ENCODE measurements at places on chromosomes 16 and 17. TPM values are rescaled to one million over a fixed set of nuclear protein-coding genes. Genes with fewer than 3 reads are reported as not detected.

GRCh38 chr17:50468304-50469207 is at the start of gene CHAD:
Gene CHAD, minus strand, starts transcription at chr17:50468880. Its CDS starts 67 bp downstream, at chr17:50468813.
- no peak for DNase-seq

GRCh38 chr16:17510567-17510966 is 39.8 kb upstream of the XYLT1 start:
- DNase-seq = no peak

GRCh38 chr16:12551530-12551929 is 252.2 kb downstream of the CPPED1 start:
- no peak for DNase-seq

- no peak for DNase-seq
Observed at GRCh38 chr17:64534187-64534586, 27.4 kb downstream of the CEP95 start.

DNA sequence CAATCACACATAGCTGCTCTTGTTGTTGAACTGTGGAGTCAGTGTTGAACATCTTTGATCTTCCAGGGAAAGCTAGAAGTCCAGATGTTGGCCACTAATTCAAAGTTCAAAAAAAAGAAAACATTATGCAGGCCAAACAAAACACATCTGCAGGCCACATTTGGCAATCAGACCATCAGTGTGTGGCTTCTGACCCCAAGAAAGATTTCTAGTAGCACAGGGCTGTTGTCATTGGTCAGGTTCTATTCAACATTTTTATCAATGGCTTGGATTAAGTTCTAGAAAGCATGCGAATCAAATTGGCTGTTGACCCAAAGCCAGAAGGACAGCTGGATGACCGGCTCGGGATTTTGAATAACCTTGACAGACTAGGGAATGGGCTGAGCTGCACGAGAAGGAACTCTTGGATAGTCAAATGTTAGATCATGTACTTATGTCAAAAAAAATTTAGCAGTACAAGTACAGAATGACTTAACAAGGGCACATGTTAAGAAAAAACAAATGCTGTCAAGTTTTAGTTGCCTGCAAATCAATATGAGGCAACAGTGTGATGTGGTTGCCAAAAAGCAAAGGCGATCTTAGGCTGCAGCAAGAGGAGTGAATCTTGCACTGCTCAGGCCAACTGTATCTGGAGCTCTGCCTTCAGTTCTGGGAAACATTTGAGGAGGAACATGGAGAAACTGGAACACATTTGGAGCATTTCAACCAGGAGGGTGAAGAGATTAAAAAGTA is 187.6 kb downstream of the RGS9 start:
- no peak for DNase-seq

DNA sequence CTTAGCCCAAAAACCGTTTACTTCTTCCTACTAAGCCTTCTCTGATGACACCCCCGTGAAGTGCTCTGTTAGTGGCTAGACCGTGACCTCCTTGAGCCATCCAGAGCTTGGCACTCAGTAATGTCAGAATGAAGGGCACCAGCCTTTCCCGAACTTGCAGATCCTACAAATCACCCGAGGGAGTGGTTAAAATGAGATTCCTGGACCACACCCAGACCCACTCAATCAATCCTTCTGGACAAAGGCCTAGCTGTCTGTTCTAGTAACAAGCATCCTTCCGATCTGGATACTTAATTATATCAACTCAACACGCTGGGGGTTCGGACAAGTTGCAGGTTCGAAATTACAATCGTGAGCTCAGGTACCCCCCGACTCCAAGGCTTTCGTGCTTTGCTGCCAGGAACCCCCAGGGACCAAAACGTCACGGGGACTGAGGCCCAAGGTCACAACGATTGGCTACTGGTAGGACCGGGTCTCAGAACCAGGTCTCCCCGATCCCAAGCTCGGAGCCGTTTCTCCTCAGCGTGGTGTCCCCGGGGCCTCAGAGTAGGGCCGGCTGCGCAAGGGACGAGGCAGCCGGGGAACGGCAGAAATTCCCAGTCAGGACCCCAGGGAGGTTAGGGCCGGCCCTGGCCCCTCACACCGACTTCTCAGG is 527 bp downstream of the CIAPIN1 start:
- DNase-seq = no peak

GRCh38 chr16:8230497-8230896 is 359.8 kb downstream of the TMEM114 start:
- no peak for DNase-seq

- DNase-seq = no peak
Observed at GRCh38 chr17:75428543-75429469, 23.3 kb upstream of the GRB2 start.

Gene NPIPA2
- not detected for total RNA-seq

Gene MYH13
- total RNA-seq = not detected

Gene HEATR9
- total RNA-seq = not detected
